ENCODE measurements at places on chromosomes 6 and 20.

- no peak for DNase-seq
These were observed 304.6 kb upstream of the ZFP64 start for GRCh38 chr20:52496191-52496590.

DNA sequence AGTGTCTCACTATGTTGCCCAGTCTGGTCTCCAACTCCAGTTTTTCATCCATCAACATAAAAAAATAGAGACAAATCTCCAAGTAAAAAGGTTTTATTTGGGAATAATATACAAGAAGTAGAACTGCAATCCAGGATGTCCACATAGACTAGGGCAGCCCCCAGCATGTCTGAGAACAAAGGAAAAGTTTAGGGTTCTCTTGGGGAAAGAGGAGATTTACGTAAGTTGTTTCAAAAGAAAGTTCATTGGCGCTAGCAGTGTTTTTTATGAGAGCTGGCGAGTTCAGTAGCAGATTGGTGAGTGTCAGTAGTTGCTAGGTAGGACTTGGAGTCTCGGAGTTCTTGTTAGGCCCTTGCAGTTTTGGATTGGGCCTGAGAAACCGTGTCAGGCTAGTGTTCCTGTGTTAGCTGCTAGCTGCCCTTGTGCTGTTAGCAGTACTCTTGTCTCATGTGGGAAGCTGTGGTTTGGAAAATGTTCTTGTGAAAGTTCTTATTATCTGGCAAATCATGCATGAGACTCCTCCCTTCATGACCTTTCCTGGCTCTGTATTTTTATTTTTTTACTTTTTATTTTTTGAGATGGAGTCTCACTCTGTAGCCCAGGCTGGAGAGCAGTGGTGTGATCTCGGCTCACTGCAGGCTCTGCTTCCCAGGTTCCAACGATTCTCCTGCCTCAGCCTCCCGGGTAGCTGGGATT is 24.7 kb downstream of the TTLL9 start:
- no peak for DNase-seq

DNA sequence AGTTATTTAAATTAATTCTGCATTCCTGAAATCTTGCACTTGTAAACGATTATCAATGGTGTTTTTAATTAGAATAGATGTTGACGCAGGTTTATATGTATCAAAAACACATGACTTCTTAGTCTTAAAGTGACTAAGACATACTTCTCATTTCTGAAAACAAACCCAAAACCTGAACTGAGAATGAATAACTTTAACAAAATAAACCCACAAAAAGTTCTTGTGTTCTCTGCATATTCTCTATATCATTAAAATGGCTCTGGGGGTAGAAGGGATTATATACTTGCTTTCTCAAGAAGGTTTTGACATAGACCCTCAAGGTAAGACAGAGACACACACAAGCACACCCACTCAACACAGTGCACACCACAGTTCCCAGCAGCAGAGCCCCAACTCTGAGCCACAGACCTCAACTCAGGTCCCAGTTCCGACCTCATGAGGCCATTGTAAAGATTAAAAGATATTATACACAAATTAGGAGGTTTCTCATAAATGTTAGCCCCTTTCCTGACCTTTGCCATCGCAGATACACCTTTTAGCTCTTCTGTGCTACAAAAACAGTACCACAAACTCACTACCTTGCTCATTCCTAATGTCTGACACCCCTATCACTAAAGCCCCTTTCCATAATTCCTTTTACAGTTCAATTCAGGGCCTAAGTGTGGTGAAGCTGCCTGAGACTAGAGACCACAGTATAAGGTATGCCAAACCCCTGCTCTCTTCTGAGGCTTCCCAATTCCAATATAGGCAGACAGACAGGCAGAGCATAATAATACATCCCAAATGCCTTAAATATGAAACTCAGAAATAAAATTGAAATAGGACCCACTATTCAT is 267.8 kb downstream of the PTPRK start:
- DNase-seq = no peak

DNA sequence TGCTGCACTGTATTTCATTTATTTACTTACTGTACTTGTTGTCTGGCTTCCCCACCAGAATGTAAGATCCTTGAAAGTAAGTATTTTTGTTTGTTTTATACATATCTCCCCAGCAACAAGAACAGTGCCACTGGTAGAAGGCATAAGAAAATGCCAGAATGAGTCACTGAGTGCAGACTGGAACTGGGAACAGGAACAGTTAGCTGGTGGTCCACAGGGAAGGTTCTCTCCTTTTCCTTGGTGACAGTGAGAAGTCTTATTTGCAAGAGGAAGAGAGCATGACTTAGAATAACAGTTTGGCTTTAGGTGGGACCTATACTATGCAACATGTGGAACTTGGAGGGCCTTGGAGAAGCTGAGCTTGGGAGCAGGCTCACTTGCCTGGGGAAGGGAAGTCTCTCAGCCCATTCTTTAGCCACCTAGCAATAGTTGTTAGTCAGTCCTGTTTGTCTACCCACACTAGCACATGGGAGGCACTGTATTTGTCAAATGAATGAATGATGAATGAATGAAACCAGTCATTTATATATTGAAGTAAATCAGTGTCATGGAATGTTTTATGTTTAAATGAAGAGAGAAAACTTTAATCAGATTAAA is 203.5 kb downstream of the KCNQ5 start:
- no peak for DNase-seq
